ENCODE measurements at places on chromosomes 2 and 18. TPM values are rescaled to one million over a fixed set of nuclear protein-coding genes. Genes with fewer than 3 reads are reported as not detected.

- no peaks in the 10 kb centered on the region for H3K36me3 ChIP-seq
- no peak overlapping the region for H3K4me3 ChIP-seq
- no peak for DNase-seq
- no peaks in the 10 kb centered on the region for H3K4me1 ChIP-seq
- H3K27me3 ChIP-seq, result no peaks in the 10 kb centered on the region
Observed at GRCh38 chr2:30022444-30023071, 101.2 kb upstream of the ALK start.

EVX2 gene
- total RNA-seq, result 1.5 TPM

DNA sequence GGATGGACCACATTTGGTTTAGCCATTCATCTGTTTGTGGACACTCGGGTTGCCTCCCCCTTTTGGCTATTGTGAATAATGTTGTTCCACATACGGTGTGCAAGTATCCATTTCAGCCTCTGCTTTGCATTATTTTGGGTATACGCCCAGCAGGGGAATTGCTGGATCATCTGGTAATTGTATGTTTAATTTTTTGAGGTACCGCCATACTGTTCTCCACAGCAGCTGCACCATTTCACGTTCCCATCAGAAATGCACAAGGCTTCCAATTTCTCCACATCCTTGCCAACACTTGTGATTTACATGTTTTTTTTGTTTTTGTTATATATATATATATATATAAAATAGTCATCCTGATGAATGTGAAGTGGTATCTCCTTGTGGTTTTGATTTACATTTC lies 54.6 kb upstream of the TWIST2 start:
- no peak overlapping the region for H3K4me3 ChIP-seq
- no peak for DNase-seq
- no peaks in the 10 kb centered on the region for H3K4me1 ChIP-seq
- no peaks in the 10 kb centered on the region for H3K36me3 ChIP-seq
- no peak overlapping the region for H3K27ac ChIP-seq

DNA sequence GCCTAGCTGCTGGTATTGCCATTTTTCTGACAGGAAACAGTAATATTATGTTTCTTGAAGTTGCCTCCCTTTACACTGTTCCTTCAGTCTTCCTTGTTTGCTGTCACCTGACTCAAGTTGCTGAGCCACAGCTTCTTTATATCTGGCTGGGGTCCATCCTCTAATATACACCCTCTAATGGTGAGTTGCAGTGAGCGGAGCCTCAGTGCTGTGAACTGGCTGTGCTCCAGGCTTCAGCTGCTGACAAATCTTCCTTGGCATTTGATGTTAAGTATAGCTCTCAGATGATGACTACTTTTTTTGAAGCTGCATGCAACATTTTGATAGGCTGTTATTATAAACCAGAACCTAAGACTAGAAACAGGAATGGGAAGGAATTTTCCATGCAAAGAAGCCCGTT lies 366.7 kb downstream of the NUP35 start:
- no peak overlapping the region for H3K27ac ChIP-seq
- no peaks in the 10 kb centered on the region for H3K36me3 ChIP-seq
- peak; percentile 17 for DNase-seq
- no peaks in the 10 kb centered on the region for H3K27me3 ChIP-seq
- H3K4me1 ChIP-seq, result no peaks in the 10 kb centered on the region

DNA sequence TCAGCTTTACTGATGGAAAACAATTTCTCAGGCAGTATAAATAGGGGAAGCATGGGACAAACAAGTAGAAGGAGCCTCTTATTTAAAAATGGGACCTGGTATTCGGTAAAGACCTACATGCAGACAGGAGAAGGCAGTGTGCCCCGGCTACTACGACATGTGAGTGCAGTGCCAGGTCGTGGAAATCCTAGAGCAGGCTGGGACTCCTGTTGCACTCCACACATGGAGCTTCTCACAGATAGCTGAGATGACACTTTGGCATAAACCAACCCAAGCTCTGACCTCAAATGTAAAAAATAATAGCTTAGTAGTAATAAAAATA lies 885 bp upstream of the DSEL start:
- peak overlapping the region; percentile 77 for H3K4me3 ChIP-seq
- DNase-seq, result peak; percentile 23
- H3K36me3 ChIP-seq, result no peaks in the 10 kb centered on the region
- H3K27ac ChIP-seq, result peak overlapping the region; percentile 90

DNA sequence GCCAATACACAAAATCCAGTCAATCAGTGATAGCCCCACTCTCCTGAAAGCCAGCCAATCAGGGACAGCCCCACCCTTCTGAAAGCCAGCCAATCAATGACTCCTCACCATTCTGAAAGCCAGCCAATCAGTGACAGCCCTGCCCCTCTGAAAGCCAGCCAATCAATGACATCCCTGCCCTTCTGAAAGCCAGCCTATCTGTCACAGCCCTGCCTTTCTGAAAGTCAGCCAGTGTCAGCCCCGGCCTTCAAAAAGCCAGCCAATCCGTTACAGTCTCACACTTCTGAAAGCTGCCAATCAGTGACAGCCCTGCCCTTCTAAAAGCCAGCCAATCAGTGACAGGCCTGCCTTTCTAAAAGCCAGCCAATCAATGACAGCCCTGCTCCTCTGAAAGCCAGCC lies 95.9 kb upstream of the HDAC4 start:
- H3K4me3 ChIP-seq, result no peak overlapping the region
- H3K27me3 ChIP-seq, result no peaks in the 10 kb centered on the region
- DNase-seq, result peak; percentile 79
- no peak overlapping the region for H3K27ac ChIP-seq
- H3K36me3 ChIP-seq, result no peaks in the 10 kb centered on the region
- peaks cover 19% of the 10 kb centered on the region for H3K4me1 ChIP-seq

GRCh38 chr18:54130177-54130576 lies 94.3 kb downstream of the MBD2 start:
- H3K27me3 ChIP-seq, result no peaks in the 10 kb centered on the region
- H3K4me1 ChIP-seq, result no peaks in the 10 kb centered on the region
- no peak overlapping the region for H3K27ac ChIP-seq
- H3K36me3 ChIP-seq, result no peaks in the 10 kb centered on the region

Measured in testis (tissue), 5 donors.